Stimulated activated naive CD4-positive, alpha-beta T cell treated with Interleukin-2 at 50 U/mL for 16 hours (primary cell): ENCODE measurements at places on chromosomes 7 and 10.

DNA sequence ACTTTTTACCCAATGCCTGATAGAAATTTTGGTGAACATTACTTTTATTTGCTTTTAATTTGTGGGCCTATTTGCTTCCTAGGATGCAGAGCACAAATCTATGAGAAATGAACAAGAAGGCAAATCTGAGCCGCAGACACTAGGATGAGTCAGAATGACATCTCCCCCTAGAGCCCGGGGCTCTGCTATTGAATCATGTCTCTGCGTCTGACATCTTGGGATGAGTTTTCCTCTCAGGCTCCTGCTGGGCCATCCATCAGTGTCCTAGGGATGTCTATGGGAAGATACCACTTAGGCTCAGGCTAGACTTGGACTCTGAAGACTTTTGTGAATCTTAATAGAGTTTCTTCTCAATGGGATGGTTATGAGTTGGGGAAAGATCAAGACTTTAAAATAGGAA, 157.3 kb upstream of the MTPN start:
- no peak for DNase-seq

- no peak for DNase-seq
Observed at GRCh38 chr7:93161181-93161762, 13.1 kb upstream of the SAMD9L start.

DNA sequence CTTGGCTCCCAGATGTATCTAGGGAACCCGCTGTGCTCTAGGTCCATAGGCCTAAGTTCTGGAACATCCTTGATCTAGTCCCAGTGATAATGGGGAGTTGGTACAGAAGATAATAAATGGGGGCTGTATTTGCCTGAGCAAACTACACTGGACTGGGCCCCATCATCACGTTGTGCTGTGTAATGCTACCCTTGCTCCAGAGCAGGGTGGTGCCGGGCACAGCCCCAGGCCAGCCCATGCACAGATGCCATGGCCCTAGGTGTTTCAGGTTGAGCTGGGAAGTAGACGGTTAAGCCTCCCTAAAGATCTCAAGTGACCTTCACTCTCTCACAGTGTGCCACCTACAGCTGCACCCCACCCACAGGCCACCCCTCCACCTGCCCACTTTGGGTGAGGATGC, 53.2 kb downstream of the STRA8 start:
- no peak for DNase-seq

GRCh38 chr10:5284311-5285057, 80.3 kb upstream of the UCN3 start:
- DNase-seq: no peak

DNA sequence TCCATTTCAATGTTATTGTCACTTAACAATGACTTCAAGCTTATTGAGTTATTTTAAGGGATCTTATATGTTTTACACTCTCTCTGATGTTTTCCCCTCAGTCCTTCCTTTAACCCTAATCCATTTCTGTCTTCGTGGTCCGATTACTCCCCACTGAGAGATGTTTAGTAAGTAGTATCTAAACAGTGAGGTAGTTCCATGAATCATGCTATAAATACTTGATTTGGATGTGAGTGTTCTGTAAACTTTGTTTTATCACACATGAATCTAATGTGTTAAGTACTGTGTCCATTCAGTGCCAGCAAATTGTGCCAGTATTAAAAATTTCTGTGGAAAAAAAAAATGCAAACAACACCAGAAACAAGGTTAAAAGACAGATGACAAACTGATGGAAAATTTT, 18.6 kb downstream of the RPP30 start:
- no peak for DNase-seq
